ENCODE measurements at places on chromosomes 13 and 19.

- no peak for DNase-seq
Observed at GRCh38 chr13:66844933-66845332, 385.2 kb downstream of the PCDH9 start.

- DNase-seq, result peak; percentile 55
Observed at GRCh38 chr19:7799640-7800355, 30.2 kb upstream of the EVI5L start.

GRCh38 chr13:91085127-91085526 lies 262.4 kb upstream of the MIR17HG start:
- no peak for DNase-seq

DNA sequence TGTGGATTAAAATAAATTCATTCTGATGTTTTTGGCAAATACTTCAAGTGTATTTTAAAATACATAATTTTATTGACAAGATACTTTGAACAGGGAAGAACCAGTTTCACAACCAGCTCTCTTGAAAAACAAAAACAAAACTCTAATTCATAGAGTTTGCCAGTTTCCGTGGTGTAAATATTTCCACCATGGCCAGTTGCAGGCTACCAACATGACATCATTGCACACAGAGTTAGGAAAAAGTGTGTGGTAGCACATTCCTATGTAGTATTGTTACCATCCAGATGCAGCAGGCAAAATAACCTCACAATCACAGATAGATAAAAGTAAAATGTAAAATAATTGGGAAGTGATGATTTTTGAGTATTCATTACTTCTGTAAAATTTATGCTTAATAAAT lies 7.7 kb upstream of the RNF113B start:
- no peak for DNase-seq

GRCh38 chr13:68254151-68254550 lies 1024.0 kb upstream of the PCDH9 start:
- DNase-seq, result no peak

- DNase-seq, result no peak
Observed at GRCh38 chr13:94140511-94140910, 339.0 kb downstream of the DCT start.

- DNase-seq, result no peak
Observed at GRCh38 chr19:15266683-15267082, 34.4 kb upstream of the EPHX3 start.

DNA sequence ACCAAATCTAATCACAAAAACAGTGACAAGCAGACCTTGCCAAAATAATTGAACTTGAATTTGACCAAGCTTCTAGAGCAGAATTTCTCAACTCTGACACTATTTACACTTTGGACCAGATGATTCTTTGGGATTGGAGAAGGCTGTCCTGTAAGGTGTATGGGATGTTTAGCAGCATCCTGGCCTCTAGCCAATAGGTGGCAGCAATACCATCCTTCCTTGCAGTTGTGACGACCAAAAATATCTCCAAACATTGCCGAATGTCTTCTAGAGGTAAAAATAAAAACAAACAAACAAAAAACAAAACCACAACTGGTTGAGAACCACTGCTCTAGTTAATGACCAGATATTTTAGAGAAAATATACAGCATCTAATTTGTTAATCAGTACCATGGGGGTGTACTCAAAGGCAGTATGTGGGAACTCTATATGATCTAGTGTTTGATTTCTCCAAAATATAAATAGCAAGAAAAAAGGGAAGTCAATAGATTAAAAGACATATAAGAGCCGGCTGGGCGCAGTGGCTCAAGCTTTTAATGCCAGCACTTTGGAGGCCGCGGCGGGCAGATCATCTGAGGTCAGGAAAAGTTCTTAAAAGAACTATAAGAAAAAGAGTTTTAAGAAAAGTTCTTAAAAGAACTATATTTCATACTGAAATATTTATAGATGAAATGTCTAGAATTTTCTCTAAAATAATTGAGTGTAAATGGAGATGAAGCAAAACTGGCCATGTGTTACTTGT lies 60.9 kb upstream of the ZNF527 start:
- DNase-seq, result no peak

DNA sequence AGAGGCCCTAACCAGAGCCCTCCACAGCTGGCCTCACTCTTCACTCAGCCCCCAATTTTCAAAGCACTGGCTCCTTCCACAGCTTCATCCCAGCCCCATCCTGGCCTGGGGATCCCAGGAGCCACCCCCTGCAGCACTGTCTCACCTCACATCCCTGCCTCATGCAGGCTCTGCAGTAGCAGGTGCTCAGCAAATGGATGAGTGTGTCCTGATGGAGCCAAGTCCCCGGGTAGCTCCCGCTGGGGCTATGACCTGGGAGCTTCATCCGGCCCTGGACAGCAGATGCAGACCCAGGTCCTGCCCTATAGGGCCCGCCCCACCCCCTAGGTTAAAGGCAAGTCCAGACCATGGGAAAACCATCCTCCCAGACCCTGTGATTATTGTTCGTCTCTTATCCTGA lies 143.2 kb upstream of the ZNF507 start:
- DNase-seq, result no peak

- DNase-seq, result no peak
Observed at GRCh38 chr19:4539693-4540581, at the start of gene LRG1. LRG1 (minus strand) TSS chr19:4540036; CDS start chr19:4540013, 23 bp downstream.

DNA sequence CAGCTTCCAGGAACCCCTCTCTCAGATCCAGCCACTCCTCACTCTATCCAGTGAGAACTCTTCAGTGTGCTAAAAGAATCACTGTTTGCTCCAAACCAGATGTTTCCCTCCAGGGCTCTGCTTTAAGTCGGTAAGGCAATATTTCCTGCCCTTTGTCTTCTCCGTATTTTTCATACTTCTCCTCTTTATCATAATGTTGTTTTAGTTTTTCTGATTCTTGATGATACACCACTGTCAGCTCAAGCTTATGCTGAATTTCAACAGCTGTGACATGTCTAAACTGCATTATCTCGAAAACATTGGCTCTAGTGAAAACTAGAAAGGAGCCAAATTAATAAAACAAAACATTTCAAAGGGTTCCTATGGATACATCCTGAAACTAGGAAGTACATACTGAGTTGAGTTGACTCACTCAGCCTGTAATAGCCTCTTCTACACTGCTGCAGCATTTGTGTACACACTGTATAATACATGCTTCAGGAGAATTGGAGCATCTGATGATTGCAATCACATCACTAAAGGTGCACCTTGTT lies 39.8 kb downstream of the GPR180 start:
- DNase-seq, result peak; percentile 67

GRCh38 chr13:21427741-21428140 lies 31.4 kb downstream of the ZDHHC20 start:
- DNase-seq, result no peak

- no peak for DNase-seq
Observed at GRCh38 chr19:49398931-49399330, 10.9 kb downstream of the KASH5 start.

DNA sequence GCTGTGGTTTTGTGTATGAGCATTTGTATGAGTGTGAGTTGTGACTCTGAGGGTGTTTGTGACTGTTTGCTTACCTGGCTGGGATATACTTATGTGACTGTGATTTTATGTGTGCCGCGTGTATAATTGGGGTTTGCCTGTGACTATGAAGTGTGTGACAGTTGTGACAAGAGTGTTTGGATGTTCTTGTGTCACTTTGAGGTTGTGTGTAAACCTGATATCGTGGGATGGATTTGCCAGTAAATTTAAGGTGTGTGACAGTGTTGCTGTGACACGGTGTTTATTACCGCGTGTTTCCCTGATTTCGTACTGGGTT lies 442 bp downstream of the ZNF420 start:
- DNase-seq, result no peak

DNA sequence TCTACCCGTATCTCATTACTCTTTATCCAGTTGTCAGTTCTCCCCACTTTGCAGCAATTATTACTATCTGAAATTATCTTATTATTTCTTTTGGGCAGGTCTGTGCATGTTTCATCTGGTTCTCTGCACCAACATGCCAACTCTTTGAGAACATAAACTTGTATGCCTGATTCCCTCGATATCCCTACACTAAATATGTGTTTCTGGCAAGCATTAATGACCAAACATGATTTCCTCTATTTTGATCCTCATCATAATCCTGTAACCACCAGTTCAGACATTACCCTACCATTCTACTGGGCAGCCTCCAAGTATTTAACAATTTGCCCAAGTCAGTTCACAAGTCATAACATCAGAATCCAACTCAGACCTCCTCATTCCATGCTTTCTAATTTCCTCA lies 426.1 kb downstream of the FOXO1 start:
- no peak for DNase-seq

DNA sequence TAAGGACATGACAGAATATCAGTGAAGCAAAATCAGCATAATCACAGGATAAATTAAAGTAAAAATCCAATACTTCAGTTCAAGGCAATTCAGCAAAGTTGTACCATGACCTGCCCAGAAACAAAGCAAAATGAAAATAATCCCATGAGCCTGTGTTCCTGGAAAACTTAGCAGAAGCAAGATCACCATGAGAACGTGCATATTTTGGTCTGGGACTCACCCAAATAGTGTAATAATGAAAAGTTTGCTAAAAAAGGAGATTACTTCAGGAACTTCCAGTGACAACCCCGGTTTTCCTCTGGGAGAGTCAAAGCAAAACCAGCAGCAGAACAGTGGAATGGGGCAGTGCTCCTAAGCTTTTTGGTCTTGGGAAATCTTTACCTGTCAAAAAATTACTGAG lies 14.9 kb upstream of the RPL21 start:
- DNase-seq, result no peak

GRCh38 chr13:52067237-52067636 lies 42.7 kb downstream of the UTP14C start:
- DNase-seq, result no peak

DNA sequence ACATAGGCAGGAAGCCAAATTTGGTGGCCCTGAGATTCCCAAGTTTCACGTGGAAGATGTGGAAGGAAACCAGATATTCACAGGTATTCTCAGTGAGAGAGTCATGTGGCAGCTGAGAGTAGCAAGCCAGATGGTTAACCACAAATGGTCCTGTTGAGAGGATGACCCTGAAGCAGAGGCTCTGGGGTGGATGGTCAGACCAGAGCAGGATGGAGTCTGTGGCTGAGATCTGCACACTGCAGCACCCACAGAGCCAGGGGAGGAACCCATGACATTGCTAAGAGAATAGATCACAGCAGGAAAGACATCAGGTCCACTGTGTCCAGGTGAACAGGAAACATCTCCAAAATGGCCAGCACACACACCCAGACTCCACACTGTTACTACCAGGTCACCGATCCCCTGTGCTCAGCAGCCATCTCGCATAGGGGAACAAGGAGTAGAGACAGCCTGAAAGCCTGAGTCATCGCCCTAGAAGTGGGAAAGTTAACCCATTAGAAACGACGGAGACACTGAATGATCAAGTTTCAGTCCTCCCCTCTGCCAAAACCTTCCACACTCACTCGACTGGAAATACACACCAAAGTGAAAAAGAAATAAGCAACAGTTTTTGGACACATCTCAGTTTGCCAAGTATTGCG lies 160.0 kb downstream of the RBM26 start:
- DNase-seq, result no peak

DNA sequence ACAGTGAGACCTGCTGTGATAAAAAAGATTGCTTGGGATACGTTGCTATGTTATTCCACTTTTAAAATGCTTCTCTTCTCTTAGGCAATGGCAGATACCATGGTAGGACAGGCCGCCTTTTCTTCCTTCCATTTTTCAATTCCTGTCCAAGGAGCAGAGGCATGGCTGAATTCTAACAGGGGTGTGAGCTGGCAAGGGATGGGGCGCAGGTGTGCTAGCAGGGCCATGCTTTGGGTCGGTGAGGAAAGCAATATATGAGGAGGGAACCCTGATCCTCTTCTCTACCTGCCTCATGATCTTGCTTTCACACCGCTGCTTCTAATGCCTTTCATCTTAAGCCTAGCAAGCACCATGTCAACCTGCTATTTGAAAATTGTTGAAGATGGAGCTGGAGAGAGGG lies 225.0 kb downstream of the KATNAL1 start:
- DNase-seq, result no peak

- no peak for DNase-seq
Observed at GRCh38 chr13:113598081-113598410, 13.5 kb downstream of the TFDP1 start.

- no peak for DNase-seq
Observed at GRCh38 chr13:39918620-39919236, 263.3 kb downstream of the COG6 start.

DNA sequence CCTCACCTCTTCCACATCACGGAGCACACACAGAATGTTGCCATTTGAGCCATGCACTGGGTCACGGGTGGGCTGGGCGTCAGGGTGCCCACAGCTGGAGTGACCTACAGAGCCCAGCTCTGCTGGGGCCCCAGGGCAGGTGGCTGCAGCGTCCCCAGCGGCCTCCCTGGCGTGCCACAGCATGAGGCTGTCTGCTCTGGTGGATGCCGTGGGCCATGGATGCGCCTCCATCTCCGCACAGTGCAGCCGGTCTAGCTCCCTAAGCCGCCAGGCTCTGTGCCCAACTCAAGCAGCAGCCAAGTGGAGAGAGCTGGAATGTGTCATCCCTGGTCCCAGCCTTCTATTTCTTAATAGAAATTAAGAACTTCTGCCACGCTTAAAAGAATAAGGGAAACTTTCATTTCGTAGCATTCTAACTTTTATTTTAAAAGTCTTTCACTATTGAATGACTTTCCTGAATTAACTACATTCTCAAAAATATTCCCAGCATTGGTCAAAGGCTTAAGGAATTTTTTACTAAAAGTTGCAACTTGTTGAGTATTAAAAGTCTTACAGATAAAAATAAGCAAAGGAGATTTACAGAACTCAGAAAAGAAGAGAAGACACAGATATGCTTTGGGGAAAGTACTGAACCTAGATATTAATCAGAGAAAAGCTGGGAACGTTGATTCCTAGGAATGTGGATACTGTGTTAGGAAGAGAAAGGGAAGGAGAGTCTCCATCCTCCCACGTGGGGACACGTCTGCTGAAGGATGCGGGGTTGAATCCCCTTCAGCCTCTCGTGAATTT lies 59.3 kb downstream of the ATP11A start:
- DNase-seq, result no peak

GRCh38 chr13:31008400-31009115 lies 76.1 kb downstream of the TEX26 start:
- no peak for DNase-seq

DNA sequence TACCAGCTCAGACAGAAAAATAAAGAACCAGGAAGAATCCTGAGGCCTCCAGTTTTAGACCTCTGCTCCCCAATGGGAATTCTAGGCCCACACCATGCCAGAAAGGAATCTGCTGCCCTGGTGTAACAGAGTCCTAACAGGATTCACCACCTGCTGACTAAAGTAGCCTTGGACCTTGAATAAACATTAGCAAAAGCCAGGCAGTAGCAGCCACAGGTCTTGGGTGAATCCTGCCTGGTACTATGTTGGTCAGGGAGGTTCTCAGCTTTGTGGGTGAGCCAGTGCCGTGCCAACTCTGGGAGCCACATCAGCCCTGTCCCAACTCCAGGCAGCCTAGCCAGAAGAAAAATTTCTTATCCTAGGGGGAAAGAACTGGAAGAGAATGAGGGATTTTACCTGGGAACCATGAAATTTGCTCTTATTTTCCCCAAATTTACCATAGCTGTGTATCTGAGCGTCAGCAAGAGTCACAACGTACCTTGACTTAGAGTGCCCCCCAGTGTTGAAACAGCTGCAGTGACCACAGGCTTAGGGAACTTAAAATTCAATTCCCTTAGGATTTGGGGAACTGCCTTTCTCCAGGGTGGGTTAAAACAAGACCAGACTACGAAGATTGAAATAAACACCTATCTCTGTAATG lies 1895.6 kb upstream of the PRR20A start:
- no peak for DNase-seq

Data from AG04450 (cell line).